Epithelial cell of alveolus of lung (primary cell): ENCODE measurements at places on chromosomes 7 and 10. TPM values are rescaled to one million over a fixed set of nuclear protein-coding genes. Genes with fewer than 3 reads are reported as not detected.

The PKD1L1 gene
- under 0.01 TPM in 1 of 2 replicates, not detected in the other for total RNA-seq

The TMEM184A gene
- 0.13 TPM in 1 of 2 replicates, not detected in the other for total RNA-seq

The THNSL1 gene
- 1.1 and 2.3 TPM in 2 replicates for total RNA-seq

The LIPM gene
- total RNA-seq = not detected in 2 replicates

The CYP3A7 gene
- 0.13 and 1.0 TPM in 2 replicates for total RNA-seq

The CALCR gene
- 0.13 TPM in 1 of 2 replicates, not detected in the other for total RNA-seq

The C10orf62 gene
- total RNA-seq = not detected in 2 replicates

The MSMB gene
- not detected in 2 replicates for total RNA-seq

The PAPOLB gene
- total RNA-seq = not detected in 2 replicates

The FAM25G gene
- not detected in 2 replicates for total RNA-seq

The ELMO1 gene
- 0.52 and 2.3 TPM in 2 replicates for total RNA-seq

The TRPV5 gene
- not detected in 2 replicates for total RNA-seq
